ENCODE measurements at places on chromosomes 6 and 20.

DNA sequence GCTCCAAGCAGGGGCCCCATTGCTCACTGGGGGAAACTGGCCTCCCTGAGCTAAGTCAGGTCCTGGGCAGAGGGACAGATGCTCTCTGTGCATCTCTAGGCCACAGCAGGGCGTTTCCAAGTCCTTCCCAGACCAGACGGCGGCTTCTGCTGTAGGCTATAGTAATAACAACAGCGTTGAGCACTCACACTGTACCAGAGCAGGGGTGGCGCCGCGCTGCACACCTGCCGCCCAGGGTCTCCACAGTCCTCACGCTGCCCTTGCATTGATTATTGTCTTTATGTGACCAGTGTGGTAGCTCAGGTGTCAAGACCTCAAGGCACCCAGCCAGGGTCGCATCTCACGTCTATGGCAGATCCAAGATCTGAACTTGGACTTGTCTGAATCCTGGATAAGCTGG is 14.9 kb upstream of the CCN5 start:
- no peak for DNase-seq

DNA sequence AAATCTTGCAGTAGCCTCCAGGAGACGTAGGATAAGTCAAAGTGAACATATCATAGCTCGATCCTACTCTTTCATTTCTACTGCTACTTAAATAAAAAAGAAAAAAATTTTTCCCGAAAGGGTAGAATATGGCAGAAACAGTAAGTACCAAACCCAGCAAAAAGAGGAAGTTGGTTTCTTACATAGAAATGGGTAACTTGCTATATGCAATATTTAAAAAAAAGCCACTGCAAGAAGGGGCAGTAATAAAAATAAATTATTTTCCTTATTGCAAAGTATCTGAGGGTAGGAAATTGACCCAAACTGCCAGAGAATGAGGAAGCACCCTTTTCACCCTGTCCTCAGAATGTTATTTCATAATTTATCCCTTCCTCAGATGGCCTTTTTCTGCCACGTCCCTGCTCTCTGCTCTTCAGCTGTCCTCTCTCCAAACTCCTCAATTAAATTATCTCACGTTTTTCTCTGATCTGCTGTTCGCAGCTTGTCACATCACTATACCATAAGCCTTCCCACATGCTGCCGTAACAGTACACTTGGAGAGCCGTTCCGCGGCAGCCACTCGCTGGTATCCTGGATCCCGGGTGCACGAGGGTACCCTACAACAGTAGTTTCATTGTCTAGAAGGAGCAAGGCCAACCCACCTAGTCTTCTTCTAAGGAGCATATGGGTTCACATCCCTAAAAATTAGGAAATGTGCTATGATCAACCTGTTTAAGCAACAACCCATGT is 149.6 kb downstream of the BACH2 start:
- no peak for DNase-seq

DNA sequence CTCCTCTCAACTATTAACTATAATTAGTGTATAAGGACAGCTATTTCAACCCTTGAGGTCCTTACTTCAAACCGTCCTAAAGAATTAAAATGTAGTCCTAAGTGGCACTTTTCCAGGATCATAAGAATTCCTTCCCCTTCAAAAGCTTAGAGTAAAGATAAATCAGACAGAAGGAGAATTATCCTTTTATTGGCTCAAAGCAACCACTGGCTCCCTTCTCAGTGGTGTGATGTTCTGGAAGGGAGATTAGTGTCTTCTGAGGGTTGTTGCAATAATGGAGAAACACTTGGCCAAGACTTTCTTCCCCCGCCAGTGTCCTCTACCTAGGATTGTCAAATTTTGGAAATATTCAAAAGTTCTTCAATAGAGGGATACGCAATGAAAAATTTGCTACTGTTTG is 89.1 kb upstream of the PLEKHG1 start:
- no peak for DNase-seq

GRCh38 chr6:21309807-21310221 is 283.7 kb upstream of the SOX4 start:
- no peak for DNase-seq

DNA sequence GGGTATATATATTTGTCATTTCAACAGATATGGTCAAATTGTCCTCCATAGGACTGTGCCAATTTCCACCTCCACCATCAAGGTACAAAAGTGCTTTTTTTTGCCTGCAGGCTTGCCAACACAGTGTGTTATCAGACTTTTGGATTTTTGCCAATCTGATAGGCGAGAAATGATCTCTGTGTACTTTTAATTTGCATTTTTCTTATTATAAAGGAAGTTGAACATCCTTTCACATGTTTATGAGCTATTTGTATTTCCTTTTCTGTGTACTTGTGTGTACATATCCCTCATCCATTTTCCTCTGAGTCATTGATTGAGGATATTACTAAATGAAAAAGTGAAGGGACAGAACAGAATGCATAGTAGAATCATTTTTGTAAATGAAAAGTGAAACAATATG is 39.0 kb upstream of the PTPN1 start:
- DNase-seq, result no peak

- DNase-seq, result no peak
These were observed 40.1 kb upstream of the GMDS start for GRCh38 chr6:2285510-2285909.

DNA sequence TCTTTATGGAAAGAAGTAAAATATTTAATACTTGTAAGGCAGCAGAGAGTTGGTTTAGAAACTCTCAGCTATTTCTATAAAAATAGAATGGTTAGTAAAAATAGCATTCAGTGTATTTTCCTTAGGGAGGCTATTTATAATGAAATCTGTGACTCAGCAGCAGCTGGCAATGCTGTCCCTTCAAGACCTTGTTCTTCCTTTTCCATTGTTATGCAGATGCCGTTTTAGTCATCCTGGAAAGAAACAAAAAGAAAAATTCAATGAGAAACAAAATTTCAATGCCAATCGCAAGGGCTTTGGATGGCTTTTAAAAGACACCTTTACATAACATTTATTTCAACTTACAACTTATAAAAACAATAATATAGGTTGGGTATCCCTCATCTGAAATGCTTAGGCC is 17.5 kb downstream of the MPC1 start:
- no peak for DNase-seq

GRCh38 chr6:84854811-84855400 is 90.5 kb upstream of the TBX18 start:
- DNase-seq, result no peak

DNA sequence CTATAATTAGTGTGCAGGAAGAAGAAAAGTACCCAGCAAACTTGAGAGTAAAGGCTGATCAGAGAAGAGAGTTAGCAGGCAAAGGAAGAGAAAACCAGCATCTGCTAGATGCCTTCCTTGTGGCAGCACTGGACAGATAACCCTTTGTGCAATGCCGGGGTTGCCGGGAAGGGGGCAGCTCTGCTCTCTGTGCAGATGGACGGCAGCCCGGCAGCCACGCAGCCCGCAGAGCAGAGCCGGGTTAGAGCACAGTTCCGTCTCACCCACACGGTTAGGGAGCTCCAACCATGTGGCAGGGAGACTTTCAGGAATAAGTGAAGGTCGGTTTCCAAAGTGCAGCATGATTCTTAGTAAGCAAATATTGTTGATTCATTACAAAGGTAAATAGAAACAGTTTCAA is 80.0 kb upstream of the RPS6KA2 start:
- no peak for DNase-seq

DNA sequence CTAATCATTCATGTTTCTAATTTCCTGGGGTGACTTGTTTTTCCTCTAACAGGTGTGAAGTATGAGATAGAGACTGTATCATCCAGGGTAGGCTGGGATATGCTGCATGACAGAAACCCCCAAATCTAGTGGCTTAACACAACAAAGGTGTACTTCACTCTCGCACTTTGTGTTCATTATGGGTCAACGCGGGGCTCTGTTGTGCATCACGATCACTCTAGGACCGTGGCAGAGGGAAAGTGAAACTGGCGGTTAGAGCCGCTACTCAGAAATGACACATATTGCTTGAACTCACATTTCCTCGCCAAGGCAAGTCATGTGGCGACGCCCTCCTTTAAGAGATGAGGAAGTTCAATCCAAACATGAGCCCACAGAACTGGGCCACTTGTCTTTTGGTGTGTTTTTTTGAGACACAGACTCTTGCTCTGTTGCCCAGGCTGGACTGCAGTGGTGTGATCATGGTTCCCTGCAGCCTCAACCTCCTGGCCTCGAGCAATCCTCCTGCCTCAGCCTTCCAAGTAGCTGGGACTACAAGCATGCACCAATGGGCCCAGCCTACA is 41.3 kb downstream of the PCNA start:
- DNase-seq, result peak; percentile 59
